ENCODE measurements at places on chromosomes 3 and 15.

DNA sequence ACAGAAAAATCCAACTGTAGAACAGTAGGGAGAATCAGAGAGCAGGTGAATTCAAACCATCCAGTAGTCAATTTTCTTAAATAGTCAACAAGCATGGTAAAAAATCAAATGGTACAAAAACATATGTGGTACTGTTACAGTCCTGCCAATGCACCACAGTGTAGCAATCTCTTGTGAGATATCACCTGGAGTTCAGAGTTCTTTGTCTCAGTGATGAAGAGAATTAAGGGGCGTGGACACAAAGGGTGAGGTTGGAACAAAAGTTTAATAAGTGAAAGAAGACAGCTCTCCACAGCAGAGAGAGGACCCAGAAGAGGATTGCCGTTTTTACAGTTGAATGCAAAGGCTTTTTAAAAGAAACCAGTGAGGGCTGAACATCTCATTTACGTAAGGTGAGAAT lies 113.2 kb downstream of the NEO1 start:
- no peak for DNase-seq

DNA sequence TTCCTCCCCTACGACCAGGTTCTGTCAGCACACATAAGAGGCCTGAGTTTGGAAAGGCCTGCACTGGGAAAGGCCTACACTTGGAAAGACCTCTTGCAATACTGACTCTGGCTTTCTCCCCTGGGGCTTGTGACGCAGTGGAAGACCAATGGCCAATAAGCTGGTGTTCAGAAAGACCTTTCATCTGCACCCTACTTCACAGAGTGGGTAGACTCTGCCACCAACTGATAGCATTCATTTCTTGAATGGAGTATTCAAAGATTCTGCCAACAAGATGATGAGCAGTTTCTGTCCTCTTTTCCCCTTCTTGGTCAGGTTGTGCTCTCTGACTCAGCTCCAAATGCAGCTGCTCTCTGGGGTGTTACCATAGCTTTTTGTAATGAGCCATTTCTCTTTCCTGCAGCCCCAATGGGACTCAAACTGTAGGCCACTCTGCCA lies 48.8 kb downstream of the TIPARP start:
- DNase-seq = peak; percentile 43

DNA sequence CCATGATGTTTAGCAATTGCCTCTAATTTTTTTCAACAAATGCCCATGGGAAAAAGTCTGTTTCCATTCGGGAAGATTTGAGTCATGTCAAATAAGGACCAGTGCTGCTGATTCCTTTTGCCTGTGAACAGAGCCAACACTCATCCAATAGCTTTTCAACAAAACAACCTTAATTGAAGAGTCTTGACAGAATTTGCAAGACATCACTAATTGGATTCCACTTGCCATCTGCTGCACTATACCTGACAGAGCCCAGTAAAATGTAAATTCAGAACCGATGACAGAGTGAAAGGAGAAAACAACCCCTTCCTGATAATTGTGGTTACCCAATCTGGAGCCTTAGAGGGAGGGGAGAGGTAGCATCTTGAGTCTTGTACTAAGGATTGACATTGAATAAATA lies 426.7 kb downstream of the AGBL1 start:
- DNase-seq = no peak

DNA sequence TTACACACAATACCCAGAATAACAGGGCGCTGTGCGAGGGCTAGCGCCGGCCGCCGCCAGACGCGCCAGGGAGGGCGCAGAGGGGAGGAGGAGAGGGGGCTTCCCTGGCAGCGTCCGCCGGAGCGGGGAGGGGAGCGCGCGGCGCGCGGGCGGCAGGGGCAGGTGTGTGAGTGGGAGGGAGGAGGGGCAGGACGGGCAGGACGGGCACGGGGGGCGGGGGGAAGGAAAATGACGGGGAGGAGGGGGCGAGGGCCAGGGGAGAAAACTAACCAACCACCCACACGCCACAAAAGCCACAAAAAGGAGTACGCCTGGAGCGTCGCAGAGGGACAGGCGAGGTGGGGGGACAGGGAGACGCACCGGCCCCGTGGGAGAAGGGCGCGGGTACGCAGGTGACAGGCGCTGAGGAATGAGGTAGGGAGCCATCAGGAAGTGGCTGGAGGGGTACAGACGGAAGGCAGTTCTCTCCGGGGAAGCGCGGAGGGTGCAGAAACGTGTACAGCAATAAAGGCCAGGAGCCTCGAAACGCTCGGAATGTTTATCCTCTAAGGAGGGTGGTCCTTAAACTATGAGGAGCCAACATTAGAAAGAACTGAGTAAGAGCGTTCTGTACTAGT lies 610 bp upstream of the SATB1 start:
- DNase-seq = peak; percentile 4

GRCh38 chr3:134797057-134797740 lies 2.1 kb downstream of the EPHB1 start:
- DNase-seq = no peak

GRCh38 chr3:115624029-115624741 lies 875 bp downstream of the GAP43 start:
- no peak for DNase-seq

GRCh38 chr3:154431043-154431442 lies 1.1 kb upstream of the GPR149 start:
- DNase-seq = no peak

- DNase-seq = no peak
These were observed 9.6 kb upstream of the MUSTN1 start for GRCh38 chr3:52844290-52844975.

GRCh38 chr15:41331281-41331680 lies 1.1 kb downstream of the OIP5 start:
- no peak for DNase-seq

- peak; percentile 91 for DNase-seq
These were observed 1458.4 kb upstream of the CADM2 start for GRCh38 chr3:83500422-83500821.
